ENCODE measurements at places on chromosomes 5 and 9. TPM values are rescaled to one million over a fixed set of nuclear protein-coding genes. Genes with fewer than 3 reads are reported as not detected.
A peak's percentile ranks its signal among the peaks of the same experiment; 100 is the strongest.

DNA sequence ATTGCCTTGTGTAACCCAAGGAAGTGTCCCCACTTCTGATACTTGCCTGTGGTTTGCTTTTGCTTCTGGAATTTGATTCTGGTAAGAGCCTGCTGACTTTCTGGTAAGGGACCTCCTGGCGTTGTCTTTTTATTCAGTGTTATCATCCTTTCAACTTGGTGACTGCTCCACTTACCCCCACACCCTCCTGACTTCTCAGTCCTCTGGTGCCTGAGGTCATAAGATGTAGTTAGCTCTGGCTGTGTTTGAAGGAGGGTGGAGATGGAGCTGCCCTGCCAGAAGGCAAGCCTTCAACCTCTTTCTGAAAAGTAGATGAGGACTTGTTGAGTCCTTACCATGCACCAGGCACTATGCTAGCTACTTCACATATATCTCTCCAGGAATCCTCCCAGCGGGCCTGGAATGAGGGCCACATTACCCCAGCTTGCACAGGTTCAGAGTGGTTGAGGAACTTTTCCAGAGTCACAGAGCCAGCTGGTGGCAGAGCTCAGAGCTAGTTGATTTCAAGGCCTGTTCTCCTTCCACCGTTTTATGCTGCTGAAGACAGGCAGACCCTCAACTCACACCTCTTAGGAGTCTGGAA lies 45.2 kb upstream of the PITX1 start:
- no peak for DNase-seq
- H3K36me3 ChIP-seq, result no peaks in the 10 kb centered on the region
- no peak overlapping the region for H3K27ac ChIP-seq

DNA sequence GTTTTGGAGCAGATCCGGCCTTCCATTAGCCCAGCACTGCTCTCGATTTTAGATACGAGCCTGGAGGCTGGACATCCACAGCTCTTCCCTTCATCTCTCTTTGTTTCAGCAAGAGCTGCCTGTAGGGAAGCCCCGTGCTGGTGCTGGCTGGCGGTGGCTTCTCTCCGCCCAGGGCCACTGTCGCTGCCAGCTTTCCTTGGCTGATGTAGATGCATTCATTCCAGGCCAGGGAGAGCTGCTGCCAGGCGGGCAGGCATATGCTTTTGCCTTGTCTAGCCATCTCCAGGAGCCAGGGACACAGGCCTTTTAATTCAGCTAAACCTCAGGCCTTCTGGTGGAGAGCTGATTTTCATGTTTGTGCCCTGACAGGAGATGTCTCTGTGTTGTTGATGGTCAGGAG lies 409.3 kb upstream of the CLINT1 start:
- no peaks in the 10 kb centered on the region for H3K27me3 ChIP-seq
- DNase-seq, result no peak
- H3K36me3 ChIP-seq, result no peaks in the 10 kb centered on the region
- H3K4me3 ChIP-seq, result no peak overlapping the region
- H3K4me1 ChIP-seq, result no peaks in the 10 kb centered on the region
- no peak overlapping the region for H3K27ac ChIP-seq

Gene TMEM215
- not detected for total RNA-seq

DNA sequence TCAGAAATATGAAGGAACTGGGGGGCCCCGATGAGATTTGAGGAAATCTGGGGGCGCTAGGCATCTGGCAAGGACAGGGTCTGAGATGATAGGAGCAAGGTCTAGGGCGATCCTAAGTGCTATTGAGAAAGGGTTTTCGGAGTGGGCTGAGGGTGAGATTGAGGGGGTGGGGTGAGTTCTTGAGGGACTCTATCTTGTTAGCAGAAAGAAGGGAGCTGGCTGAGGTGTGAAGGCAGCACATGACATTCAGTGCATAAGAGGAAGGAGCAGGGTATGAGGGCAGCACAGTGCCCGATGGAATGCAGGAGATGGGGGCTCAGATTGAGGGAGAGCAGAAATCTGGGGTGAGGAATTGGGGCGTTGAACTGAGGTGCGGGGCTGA lies 640 bp downstream of the TRIM32 start:
- H3K4me1 ChIP-seq, result peaks cover 60% of the 10 kb centered on the region
- H3K36me3 ChIP-seq, result peaks cover 6% of the 10 kb centered on the region
- DNase-seq, result no peak
- H3K4me3 ChIP-seq, result peak overlapping the region; percentile 81

GRCh38 chr5:180801596-180802324 lies 846 bp downstream of the MGAT1 start:
- H3K36me3 ChIP-seq, result peaks cover 74% of the 10 kb centered on the region
- peak overlapping the region; percentile 91 for H3K4me3 ChIP-seq
- DNase-seq, result no peak

- DNase-seq, result no peak
- H3K27me3 ChIP-seq, result no peaks in the 10 kb centered on the region
- no peak overlapping the region for H3K27ac ChIP-seq
- no peak overlapping the region for H3K4me3 ChIP-seq
- H3K4me1 ChIP-seq, result peaks cover 25% of the 10 kb centered on the region
Observed at GRCh38 chr5:55597014-55597981, 62.5 kb upstream of the PLPP1 start.

GRCh38 chr9:78691542-78691941 lies 394.6 kb downstream of the PSAT1 start:
- peaks cover 10% of the 10 kb centered on the region for H3K27me3 ChIP-seq
- no peak overlapping the region for H3K27ac ChIP-seq
- H3K36me3 ChIP-seq, result no peaks in the 10 kb centered on the region
- H3K4me3 ChIP-seq, result no peak overlapping the region
- no peak for DNase-seq
- no peaks in the 10 kb centered on the region for H3K4me1 ChIP-seq

Gene TMEM174
- not detected for total RNA-seq

Gene MARCOL
- not detected for total RNA-seq

DNA sequence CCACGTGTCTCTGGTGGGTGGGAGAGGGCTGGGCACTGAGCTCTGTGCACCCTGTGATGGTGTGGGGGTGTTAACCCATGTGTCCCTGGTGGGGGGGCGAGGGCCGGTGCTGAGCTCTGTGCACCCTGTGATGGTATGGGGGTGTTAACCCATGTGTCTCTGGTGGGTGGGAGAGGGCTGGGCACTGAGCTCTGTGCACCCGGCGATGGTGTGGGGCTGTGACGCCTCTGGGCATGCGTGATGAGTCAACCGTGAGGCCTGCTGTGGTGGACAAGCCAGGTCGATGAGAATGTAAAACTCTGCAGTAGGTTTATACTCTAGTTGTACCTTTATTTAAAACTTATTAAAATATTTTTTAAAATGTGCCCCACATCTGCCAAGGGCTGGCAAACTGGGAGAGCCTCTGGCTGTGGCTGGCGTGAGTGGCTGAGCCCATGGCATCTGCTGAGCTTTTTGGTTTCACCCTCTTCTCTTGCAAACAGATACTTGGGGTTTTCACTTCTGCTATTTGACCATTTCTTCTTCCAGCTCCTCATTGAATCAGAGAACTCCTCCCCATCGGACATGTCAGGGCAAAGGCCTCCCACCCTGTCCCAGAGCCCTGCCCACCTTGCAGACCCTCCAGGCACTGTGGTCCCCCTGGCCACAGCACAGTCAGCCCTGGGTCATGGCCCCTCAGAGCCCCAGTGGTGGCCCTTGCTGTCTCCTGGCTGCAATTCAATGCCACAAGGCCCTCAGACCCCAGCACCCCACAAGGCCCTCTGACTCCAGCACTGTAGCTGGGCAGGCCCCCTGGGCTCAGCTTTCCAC lies 18.5 kb upstream of the EXOC3 start:
- H3K36me3 ChIP-seq, result peaks cover 24% of the 10 kb centered on the region
- peaks cover 6% of the 10 kb centered on the region for H3K27me3 ChIP-seq
- H3K4me3 ChIP-seq, result no peak overlapping the region
- DNase-seq, result no peak

Gene FGF18
- total RNA-seq, result not detected

GRCh38 chr5:91925249-91925648 lies 542.1 kb upstream of the ARRDC3 start:
- no peaks in the 10 kb centered on the region for H3K36me3 ChIP-seq
- no peaks in the 10 kb centered on the region for H3K4me1 ChIP-seq
- H3K4me3 ChIP-seq, result no peak overlapping the region
- H3K27me3 ChIP-seq, result no peaks in the 10 kb centered on the region

GRCh38 chr5:142133330-142134206 lies 25.0 kb downstream of the NDFIP1 start:
- no peaks in the 10 kb centered on the region for H3K27me3 ChIP-seq
- DNase-seq, result no peak
- H3K36me3 ChIP-seq, result peaks cover 32% of the 10 kb centered on the region
- no peak overlapping the region for H3K4me3 ChIP-seq

DNA sequence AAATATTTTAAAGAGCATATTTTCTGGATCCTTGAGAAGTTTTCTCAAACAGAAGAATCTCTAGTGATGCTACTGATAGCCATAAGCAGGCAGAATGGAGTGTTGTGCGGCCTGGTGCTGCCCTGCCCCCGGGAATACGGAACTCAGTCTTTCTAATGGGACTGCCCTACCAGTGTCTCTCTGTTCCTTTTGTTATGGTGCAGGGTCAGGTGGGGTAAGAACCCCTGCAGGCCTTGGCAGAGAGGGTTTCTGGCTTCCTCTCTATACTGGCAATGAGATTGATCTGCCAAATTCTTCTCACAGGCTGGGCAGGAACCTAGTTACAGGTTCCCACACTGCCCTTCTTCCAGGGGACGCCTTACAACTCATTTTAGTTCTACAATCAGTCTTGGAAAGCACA lies 2.6 kb downstream of the IL5 start:
- H3K36me3 ChIP-seq, result no peaks in the 10 kb centered on the region
- DNase-seq, result no peak
- H3K27ac ChIP-seq, result no peak overlapping the region
- no peak overlapping the region for H3K4me3 ChIP-seq
- peaks cover 11% of the 10 kb centered on the region for H3K4me1 ChIP-seq

All from activated CD4-positive, alpha-beta T cell treated with anti-CD3 and anti-CD28 coated beads for 36 hours (primary cell).